RPMI7951 (cell line): ENCODE measurements at places on chromosomes 1 and 21.

DNA sequence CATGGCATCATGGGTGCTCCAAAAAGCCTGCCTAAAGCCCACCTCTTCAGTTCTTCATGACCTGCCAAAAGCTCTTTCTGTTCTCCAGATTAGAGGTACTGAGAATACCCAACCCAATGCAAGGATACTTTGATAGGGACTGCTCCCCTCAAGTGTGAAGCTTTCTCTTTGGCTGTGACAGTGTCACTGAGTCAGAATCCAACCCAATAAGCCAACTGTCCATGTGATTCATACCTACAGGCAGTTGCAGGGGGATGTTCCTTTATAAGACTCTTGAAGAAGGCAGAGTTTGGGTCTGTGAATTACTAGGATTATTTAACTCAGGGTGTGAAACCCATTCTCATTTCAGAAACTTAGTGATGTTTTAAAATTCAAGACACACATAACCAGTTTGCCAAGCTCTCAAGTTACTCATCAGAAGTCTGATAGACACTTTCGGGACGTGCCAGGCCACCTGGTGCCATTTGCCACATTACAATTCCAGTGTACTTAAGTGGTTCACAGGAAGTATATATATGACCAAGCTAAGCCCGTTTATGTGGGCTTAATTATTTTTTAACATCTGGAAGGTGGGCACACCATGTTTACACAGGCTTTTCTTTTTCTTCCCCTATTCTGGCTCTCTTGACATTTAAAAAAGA, 265.8 kb downstream of the NFIA start:
- no peak for DNase-seq

GRCh38 chr1:56773341-56774066, 45.7 kb downstream of the FYB2 start:
- peak; percentile 20 for DNase-seq

DNA sequence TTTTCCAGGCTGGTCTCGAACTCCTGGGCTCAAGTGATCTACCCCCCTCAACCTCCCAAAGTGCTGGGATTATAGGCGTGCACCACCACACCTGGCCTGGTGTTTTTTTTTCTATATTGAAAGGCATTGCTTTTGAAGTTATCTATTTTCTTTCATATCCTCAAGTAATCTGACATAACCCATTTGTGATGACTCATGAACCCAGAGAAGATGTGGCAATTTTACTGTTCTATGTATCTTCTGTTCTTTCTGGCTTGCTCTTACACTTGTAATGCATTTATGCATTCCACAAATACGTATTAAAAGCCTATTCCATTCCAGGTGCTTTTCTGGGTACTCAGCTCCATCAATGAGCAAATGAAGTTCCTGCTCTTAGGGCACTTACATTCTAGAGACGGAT, 29.9 kb upstream of the ERRFI1 start:
- peak; percentile 76 for DNase-seq

GRCh38 chr1:109976762-109977161, 7.8 kb upstream of the AHCYL1 start:
- no peak for DNase-seq

DNA sequence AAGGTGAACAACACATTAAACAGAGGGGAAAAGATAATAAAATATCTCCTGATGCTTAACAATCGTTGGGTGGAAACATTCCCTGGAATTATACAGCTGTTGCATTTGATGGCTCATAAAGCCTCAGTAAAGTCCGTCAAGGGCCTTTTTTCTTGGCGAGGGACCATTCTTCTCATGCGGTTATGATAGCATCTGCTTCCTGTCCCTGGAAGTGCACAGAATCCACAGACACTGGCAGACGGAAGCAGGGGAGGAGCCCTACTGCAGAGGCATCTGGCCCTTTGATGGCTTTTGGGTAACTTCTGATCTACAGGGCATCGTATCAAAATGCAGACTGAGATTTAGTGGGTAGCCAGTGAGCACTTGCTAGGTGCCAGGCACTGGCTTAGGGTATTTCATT, 286.9 kb downstream of the KIF26B start:
- DNase-seq: peak; percentile 4

DNA sequence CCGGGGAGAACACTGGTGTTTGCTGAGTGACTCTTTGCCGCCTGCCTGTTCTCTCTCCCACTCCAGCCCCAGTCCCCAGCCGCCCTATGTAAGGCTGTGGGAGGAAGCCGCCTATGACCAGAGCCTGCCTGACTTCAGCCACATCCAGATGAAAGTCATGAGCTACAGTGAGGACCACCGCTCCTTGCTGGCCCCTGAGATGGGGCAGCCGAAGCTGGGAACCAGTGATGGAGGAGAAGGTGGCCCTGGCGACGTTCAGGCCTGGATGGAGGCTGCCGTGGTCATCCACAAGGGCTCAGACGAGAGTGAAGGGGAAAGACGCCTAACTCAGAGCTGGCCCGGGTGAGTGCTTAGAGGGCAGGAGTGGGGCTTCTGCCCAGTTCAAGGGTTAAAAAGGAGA, 8.2 kb downstream of the BSND start:
- DNase-seq: no peak

DNA sequence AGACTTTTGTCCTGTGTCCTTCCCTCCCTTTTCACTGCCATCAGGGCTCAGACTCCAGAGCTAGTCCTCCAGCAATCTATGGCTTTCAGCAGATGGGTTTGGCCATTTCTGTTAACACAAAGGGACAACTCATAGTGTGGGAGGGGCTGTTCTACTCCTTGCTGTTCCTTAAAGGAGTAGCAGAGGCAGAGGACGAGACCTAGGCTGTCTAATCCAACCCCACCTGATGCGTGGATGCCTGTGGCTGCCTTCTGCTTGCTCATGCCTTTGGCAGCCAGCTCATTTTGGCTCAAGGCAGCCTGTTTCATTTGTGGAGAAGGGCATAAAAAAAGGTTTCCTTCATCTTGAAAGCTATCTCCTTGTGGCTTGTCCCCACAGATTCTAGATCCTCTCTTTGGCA, 27.0 kb downstream of the MFSD2A start:
- DNase-seq: peak; percentile 87

DNA sequence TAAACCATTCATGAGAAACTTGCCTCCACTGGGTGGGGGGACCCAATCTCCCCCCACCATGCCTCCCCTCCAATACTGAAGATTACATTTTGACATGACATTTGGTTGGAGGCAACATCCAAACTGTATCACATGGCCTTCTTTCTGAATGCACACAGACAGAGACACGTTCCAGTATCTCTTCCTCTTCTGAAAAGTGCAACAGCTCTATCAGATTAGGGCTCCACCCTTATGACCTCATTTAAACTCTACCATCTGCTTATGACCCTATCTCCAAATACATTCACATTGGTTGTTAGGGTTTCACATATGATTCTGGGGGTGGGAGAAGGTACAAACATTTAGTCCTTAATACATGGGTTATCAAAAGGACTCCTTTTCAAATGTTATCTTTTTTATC, 481.8 kb upstream of the NFIA start:
- no peak for DNase-seq

GRCh38 chr1:157390651-157391050, 161.7 kb downstream of the FCRL5 start:
- DNase-seq: peak; percentile 83

DNA sequence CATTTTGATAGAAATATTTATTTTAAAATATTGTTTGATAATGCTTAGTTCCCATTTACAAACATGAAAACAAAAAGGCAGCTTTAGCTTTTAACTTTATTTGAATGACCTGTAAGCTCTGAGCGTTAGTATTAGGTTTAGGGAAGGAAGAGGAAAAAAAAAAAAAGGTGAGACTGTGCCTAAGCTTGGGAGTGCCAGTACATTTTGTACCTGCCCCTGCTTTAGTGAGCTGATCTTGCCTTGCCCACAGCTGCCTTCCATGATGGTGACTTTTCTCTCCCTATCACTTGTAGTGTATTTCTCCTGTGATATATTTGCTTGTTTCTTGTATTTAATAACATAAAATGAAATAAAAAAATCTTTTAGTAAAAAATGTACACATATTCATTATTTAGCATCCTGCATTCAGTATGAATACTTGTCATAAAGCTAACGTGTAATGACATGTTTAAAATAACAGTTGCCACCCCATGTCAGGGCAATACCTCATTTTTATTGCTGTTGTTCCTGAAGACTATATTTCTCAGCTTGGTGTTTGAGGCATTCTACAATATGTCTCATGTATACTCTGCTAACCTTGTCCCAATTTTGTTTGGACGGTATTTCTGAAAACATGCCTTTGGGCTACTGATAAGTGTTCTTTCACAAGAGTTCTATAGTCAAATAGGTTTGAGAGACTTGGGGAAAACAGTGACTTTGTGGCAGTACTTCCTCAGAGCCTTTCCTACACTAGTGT, 76.3 kb downstream of the NEK7 start:
- DNase-seq: no peak

DNA sequence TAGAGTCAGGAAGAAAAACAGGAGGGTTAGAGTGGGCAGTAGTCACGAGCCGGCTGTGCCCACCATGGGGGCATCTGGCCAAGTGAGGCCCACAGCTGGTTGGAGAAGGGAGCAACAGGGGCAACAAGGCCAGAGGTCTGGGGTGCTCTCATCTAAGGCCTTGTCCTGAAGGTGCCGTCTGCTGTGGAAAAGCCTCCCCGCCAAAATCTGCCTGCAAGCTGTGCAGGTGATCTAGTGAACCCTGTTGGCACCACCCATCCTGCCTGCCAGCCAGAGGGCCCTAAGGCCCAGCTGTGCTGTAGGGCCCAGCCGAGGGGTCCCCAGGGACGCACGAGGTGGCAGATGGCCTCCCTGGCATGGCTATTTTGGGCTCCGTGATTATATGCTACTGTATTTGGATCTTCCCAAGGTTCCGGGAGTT, 51.3 kb downstream of the LGR6 start:
- no peak for DNase-seq

DNA sequence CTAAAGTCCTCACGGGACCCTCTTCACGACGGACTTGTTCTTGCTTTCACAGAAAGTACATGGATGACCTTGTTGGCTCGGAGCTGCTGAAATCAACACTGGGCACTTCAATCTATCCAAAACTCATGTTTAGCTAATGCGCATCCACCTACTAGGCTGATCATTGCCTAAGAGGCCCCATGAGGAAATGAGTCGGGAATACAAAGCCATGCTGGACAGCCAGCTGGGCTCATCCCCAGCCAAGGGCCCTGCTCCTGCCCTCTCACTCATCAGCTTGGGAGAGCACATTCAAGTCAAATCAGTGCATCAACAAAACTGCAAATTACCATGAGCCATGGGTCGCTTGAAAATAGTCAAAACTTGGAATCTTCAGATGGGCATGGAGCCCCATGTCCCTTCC, 14.8 kb upstream of the HEYL start:
- DNase-seq: no peak

GRCh38 chr21:38631206-38631605, 132.9 kb upstream of the ERG start:
- peak; percentile 53 for DNase-seq

GRCh38 chr1:111882986-111883560, 106.4 kb downstream of the KCND3 start:
- DNase-seq: no peak

DNA sequence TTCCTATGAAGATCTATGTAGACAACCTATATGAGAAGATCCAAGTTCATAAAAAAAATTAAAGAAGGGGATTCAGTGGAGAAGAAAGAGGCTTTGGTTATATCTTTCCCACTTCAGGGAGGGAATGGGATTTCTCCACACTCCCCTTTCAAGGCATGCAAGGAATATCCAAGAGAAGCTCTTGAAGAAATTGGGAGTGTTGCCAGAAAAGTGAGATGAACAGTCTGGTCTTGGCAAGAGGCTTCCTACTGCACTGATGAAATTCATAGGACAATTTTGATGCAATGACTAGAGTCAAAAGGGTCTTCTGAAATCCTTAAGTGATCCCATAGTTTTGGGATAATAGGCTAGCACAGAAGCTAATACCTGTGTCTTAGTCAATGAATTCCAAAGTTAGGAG, 153.0 kb downstream of the KCTD3 start:
- DNase-seq: no peak

DNA sequence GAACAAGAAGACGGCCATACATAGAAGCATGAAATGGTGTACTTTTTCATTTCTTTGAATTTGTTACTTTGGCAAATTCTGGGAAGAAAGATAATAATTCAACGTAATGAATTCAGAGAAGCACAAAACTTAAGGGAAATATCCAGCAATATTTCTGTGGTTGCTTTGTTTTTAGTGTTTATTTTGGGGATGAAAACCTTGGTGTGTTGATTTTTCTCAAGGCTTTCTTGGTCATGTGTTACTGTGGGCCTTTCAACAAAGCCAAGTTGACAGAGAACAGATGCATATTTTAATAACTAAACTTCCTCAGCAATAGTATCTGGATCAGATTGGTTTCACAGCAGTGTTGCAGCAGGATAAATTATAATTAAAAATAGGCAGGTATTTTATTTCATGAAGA, 273.5 kb downstream of the GPR52 start:
- no peak for DNase-seq

GRCh38 chr1:199089393-199090122, 450.7 kb downstream of the PTPRC start:
- no peak for DNase-seq

DNA sequence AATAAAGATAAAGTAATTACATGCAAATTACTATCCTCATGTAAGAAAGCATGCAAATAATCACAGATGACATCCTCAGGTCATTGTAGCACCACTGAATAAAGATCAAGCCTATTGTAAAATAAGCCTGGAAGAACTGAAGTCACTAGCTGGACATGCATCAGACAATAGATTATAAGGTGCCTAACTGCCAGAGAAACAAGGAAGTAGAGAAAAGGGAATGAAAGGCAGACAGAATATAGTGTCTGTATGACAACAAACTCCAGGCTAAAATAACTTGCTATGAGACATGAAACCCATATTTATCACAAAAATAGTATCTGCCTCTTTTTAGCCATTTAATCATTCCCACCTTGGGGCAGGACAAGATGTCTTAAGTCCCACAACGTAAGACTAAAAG, 108.7 kb downstream of the ENAH start:
- DNase-seq: no peak

DNA sequence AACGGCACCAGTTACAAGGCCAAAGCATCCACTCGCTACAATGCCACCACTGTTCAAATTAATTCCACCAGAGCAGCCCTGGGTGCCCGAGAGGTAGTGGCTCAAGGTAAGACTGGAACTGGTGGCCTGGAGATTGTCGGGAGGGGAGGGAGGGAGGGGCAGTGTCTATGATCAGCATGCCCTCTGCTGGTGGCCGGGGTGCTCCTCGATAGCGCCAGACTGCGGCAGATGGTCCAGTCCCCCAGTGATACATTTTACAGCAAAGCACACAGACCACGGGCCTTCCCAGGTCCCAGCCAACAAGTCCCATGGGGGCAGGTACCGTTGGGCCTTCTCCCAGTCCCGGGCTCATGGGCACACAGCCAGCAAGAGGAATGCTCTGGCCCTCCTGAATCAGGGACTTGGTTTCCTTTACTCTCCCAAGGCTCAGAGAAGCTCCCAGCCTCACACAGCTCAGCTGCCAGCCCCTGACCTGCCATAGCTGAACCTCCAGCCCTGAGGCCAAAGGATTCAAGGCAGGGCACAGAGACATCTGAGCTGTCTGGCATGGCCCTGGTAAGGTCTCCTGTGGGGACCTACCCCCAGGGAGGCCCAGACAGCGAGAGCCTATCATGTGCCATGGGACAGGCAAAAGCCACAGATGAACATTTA, 15.3 kb downstream of the ACOT7 start:
- peak; percentile 26 for DNase-seq

- DNase-seq: no peak
Observed at GRCh38 chr1:224751624-224752311, 135.7 kb downstream of the CNIH3 start.
